ENCODE measurements at places on chromosomes 6 and 20. TPM values are rescaled to one million over a fixed set of nuclear protein-coding genes. Genes with fewer than 3 reads are reported as not detected.

PARD6B gene
- 0.71 TPM for polyA plus RNA-seq

SCGN gene
- polyA plus RNA-seq: not detected

STMN3 gene
- polyA plus RNA-seq: 1.6 TPM

SMLR1 gene
- polyA plus RNA-seq: not detected

DACT2 gene
- not detected for polyA plus RNA-seq

HLA-DQA2 gene
- 155 TPM for polyA plus RNA-seq

CGA gene
- polyA plus RNA-seq: not detected
